ENCODE measurements at places on chromosomes 13 and 19. TPM values are rescaled to one million over a fixed set of nuclear protein-coding genes. Genes with fewer than 3 reads are reported as not detected.

- peaks cover 4% of the 10 kb centered on the region for H3K36me3 ChIP-seq
- H3K27ac ChIP-seq = peak overlapping the region; percentile 96
- H3K27me3 ChIP-seq = no peaks in the 10 kb centered on the region
- H3K4me1 ChIP-seq = peaks cover 41% of the 10 kb centered on the region
- H3K4me3 ChIP-seq = peak overlapping the region; percentile 97
These were observed 360 bp downstream of the DDX39A start for GRCh38 chr19:14418856-14419105.

DNA sequence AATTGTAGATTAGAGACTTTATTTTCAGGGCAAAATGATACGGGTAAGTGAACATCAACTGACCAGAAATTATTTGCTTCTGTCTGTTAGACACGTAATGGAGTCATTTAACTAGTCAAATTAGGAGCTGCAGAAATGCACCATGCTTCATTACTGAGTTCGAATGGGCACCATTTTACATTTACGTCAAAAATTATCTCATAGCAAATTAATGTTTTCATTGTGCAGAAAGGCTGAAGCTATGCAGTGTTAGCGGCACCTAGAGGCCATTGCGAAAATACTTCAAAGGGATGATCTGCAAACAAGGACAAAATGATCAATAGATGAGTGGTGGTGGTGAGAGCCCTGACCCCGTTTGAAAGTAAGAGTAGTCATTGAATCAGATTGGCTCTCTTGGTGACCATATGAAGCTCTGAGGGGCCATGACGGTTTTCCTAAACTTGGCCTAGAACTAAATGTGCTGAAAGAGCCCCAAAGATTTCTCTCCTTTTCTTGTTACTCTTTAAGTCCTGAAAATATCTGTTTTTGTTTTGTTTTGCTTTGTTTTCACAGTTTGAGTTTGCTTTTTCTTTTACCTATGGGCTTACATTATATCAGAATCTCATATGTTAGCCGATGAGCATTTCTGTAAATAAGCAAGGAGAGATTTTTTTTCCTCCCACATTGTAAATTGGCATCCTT lies 277.9 kb downstream of the ZNF536 start:
- H3K27me3 ChIP-seq = peaks cover 3% of the 10 kb centered on the region
- H3K27ac ChIP-seq = no peak overlapping the region
- no peaks in the 10 kb centered on the region for H3K4me1 ChIP-seq
- no peak overlapping the region for H3K4me3 ChIP-seq
- DNase-seq = peak; percentile 59
- H3K36me3 ChIP-seq = no peaks in the 10 kb centered on the region

- H3K4me1 ChIP-seq = no peaks in the 10 kb centered on the region
- H3K27me3 ChIP-seq = no peaks in the 10 kb centered on the region
- no peak for DNase-seq
- no peak overlapping the region for H3K4me3 ChIP-seq
These were observed 31.9 kb downstream of the RFXAP start for GRCh38 chr13:36850790-36851438.

GRCh38 chr13:109611912-109612691 lies 174.3 kb downstream of the IRS2 start:
- H3K4me1 ChIP-seq = peaks cover 11% of the 10 kb centered on the region
- H3K36me3 ChIP-seq = no peaks in the 10 kb centered on the region
- no peak for DNase-seq
- no peaks in the 10 kb centered on the region for H3K27me3 ChIP-seq

DNA sequence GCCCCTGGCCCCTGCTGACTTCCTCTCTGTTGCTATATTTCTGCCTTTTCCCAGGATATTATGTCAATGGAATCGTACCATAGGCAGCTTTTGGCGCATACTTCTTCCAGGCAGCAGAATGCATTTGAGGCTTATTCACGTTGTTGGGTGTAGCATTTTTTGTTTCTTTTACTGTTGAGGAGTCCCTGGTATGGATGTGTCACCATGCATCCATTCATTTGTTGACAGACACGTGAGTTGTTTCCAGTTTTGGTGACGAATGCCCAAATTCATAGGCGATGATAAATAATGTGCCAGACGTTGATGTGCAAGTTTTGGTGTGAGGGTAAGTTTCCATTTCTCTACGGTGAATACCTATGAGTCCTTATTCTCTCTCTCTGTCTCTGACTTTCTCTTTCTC lies 5.0 kb downstream of the NFILZ start:
- DNase-seq = no peak
- peaks cover 51% of the 10 kb centered on the region for H3K4me1 ChIP-seq
- no peaks in the 10 kb centered on the region for H3K27me3 ChIP-seq
- H3K36me3 ChIP-seq = peaks cover 1% of the 10 kb centered on the region

DNA sequence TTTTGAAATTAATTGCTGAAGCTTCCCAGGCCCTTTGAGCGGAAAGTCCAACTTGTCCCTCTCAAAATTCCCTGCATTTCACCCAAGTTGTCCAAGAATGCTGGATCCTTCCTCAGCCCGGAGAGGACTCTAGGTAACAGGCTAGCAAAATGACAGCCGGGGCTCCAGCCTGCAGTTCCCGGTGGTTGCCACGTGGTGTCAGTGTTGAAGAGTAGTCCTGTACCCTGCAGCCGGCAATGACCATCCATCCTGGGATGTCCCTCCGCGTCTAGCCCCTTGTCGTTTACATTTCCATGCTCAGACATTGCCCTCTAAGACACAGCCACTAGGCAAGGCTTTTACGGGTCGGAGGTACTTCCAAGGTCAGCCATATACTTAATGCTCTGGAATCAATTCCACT lies 31.4 kb upstream of the MTIF3 start:
- H3K4me3 ChIP-seq = no peak overlapping the region
- DNase-seq = no peak
- peaks cover 40% of the 10 kb centered on the region for H3K27me3 ChIP-seq

GRCh38 chr19:8899356-8899755 lies 67.2 kb downstream of the MBD3L1 start:
- H3K27me3 ChIP-seq = no peaks in the 10 kb centered on the region
- no peaks in the 10 kb centered on the region for H3K36me3 ChIP-seq
- H3K4me1 ChIP-seq = no peaks in the 10 kb centered on the region
- H3K4me3 ChIP-seq = no peak overlapping the region

- H3K36me3 ChIP-seq = no peaks in the 10 kb centered on the region
- H3K27ac ChIP-seq = no peak overlapping the region
- no peak overlapping the region for H3K4me3 ChIP-seq
- no peak for DNase-seq
- H3K27me3 ChIP-seq = peaks cover 25% of the 10 kb centered on the region
These were observed 493.6 kb downstream of the FOXO1 start for GRCh38 chr13:40172878-40173277.

DNA sequence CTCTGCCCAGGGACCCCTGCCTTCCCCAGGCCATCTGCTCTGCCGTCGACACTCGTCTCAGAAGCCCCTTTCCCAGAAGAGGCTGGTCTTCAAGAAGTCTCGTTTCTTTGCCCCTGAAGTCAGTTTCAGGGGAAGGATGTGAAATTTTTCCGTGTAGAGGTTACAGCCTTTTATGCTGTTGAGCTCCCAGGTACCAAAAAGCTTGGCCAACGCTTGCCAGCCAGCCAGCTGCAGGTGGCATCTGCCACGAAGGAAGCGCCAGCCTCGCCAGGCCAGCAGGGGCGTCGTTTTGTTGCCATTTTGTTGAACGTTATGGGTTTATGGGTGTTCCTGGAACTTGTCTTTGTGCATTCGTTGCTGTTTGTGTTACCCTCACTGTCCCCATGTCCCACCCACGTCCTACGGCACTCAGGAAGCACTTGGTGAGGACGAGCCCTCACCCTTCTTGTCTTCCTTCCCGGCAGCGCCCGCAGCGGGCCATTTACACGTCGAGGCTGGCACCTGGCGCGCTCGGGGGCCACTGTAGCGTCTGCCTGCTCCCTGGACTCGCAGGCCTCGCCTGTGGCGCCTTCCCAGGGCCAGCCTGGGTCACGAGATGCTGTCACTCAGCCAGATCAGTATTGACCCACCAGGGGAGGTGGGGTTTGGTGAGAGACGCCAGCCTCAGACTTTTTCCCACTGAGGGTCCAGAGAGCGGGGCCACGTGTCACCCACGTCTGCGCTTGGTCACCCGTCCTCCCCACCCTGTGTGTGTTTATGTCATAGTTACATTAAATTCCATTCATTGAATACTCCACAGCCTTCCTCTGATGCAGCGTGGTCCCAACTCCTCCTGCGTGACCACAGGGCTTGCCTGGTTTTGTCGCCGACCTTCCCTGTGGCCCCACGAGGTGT lies 37.1 kb downstream of the AP1M1 start:
- no peak overlapping the region for H3K4me3 ChIP-seq
- DNase-seq = no peak
- no peaks in the 10 kb centered on the region for H3K4me1 ChIP-seq
- H3K27ac ChIP-seq = no peak overlapping the region
- H3K36me3 ChIP-seq = peaks cover 35% of the 10 kb centered on the region

GRCh38 chr13:51488212-51488611 lies 35.4 kb upstream of the INTS6 start:
- no peaks in the 10 kb centered on the region for H3K4me1 ChIP-seq
- H3K27me3 ChIP-seq = peaks cover 12% of the 10 kb centered on the region

- H3K36me3 ChIP-seq = no peaks in the 10 kb centered on the region
- DNase-seq = no peak
- no peaks in the 10 kb centered on the region for H3K27me3 ChIP-seq
- peak overlapping the region; percentile 81 for H3K4me3 ChIP-seq
These were observed 629 bp downstream of the PEPD start for GRCh38 chr19:33520844-33521479.

DNA sequence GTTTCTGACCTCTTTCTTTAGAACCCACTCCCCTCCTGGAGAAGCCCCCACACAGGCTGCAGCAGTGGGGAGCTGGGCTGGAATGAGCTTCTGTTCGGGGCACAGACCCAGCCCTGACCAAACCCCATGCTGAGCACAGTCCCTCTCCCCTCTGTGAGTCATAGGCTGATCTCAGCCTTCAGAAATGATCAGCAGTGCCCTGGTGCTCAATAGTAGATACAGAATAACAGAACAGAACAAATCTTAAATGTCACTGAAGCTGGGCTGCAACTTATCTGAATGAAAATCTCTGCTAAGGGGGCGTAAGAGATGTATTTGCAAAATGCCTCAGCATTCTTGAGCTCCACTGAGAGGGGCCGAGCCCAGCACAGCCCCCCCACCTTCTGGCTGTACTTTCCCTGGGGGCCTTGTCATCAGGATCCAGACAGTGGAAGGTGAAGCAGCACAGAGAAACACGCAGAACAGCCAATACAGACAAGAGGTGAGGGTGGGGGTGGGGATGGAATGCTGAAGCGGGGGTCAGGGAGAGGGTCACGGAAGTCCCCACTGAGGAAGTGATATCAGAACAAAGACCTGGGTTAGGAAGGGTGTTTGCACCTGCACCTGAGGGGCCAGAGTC lies 9.9 kb downstream of the ZNF665 start:
- H3K4me3 ChIP-seq = no peak overlapping the region
- peak overlapping the region; percentile 88 for H3K27ac ChIP-seq
- peaks cover 10% of the 10 kb centered on the region for H3K36me3 ChIP-seq
- no peaks in the 10 kb centered on the region for H3K27me3 ChIP-seq

Gene SLC17A7
- total RNA-seq = 0.34 TPM

Gene CGB2
- not detected for total RNA-seq

Gene GDF15
- total RNA-seq = 41.9 TPM

Gene CACNG6
- not detected for total RNA-seq

Gene PSG2
- total RNA-seq = not detected

Measured in osteocyte (in vitro differentiated cells).